ENCODE measurements at places on chromosomes 5 and 9.

GRCh38 chr5:181191526-181192336, 13.3 kb downstream of the TRIM7 start:
- peak; percentile 93 for DNase-seq

DNA sequence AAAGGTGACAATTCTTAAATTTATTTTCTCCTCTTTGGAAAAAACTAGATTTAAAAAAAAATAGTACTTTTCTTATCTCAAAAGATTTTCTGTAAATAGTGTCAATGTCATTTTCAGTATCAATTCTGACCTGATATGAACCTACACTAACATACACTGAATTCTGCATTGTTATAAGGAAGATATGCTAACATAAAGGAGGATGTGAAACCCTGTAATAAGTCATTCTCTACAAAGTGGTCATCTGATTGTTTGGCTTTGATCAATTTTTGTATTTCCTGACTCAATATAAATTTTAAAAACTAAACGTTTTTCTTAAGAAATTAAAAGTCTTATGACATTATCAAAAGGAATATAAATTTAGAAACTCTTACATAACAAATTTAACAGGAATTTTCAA, 233.6 kb upstream of the EDIL3 start:
- DNase-seq = no peak

GRCh38 chr9:136774416-136775045, 10.2 kb upstream of the LCN15 start:
- DNase-seq = no peak

GRCh38 chr5:127290019-127290945, at the start of gene MEGF10:
TSS of gene MEGF10 (plus strand) at chr5:127290796. CDS start at chr5:127331309, 40,513 bp downstream.
- no peak for DNase-seq

DNA sequence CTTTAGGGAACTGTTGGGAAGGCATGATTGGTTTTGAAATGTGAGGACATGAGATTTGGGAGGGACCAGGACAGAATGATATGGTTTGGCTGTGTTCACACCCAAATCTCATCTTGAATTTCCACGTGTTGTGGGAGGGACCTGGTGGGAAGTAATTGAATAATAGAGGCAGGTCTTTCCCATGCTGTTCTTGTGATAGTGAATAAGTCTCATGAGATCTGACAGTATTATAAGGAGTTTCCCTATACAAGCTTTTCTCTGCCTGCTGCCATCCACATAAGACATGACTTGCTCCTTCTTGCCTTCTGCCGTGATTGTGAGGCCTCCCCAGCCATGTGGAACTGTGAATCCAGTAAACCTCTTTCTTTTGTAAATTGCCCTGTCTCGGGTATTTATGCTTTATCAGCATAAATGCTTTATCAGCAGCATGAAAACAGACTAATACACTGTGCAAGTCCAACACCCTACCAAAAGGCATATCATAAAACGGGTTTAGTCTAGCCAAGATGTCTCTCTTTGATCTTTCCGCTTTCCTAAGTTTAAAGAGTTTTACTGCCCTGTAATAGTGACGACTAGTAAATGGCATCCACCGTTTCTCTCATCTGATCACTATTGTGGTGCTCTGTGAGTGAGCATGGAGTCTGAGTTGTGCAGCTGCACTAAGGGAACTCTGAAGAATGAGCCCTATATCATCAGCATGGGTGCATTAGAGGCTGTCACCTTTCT, 12.9 kb upstream of the ZNF782 start:
- no peak for DNase-seq

- no peak for DNase-seq
Observed at GRCh38 chr5:5363045-5363444, 59.4 kb upstream of the ICE1 start.

GRCh38 chr5:33231214-33231710, 209.5 kb upstream of the TARS1 start:
- DNase-seq = no peak

DNA sequence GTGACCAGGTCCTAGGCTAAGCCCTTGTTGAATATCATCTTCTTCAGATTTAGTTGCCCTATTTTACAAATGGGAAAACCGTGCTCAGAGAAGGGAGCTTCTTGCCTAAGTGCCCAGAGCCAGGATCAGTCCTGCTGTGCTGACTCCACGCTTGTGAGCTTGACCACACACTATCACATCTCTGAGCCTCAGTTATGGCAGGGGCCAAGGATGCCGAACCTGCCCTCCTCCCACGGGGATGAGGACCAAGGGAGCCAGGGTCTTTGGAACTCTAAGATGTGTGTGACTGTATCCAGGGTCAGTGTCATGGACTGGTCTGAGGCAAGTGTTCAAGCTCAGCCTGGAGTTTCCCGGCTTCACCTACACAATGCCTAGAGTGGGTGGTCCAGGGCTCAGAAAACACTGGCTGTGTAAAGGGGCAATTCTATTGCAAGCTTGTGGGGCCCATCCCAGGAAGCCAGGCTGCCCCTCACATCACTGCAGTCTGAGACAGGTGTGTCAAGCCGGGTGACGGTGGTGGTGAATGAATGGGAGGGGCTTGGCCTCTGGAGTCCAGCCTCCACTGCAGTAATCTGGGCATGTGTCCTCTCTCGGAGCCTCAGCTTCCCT, 235.7 kb downstream of the PBX3 start:
- DNase-seq = no peak
